ENCODE measurements at places on chromosomes 2 and 18.

DNA sequence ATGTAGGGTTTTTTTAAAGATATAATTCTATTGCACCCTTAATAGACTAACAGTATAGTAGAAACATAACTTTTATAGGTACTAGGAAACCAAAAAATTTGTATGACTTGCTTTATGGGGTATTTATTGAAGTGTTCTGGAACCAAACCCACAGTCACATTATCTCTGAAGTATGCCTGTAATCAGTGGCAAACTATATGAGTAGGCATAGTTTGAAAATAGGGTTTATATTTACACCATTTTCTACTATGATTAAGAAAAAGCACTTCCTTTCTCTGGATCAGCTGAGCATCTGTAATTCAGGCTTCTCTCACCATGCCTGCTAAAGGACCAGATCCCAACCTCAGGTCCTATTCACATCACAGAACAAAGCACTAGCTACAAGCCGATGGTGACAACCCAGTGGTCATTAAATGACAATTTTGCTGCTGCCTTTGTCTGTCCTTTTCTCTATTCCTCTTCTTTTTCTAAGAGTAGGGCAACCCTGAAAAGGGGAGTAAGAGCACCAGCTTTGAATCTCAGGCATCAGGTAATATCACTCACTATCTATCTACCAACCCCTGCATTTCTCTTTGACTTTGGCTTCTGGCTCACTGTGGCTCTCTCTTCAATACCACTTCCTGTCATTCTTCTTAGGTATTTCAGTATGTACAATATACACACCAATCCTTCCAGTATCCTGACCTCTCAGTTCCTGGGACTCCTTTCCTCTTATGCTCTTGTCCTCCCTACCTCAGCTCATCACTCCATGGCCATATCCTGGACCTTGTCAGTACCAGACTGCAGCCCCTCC lies 14.4 kb downstream of the NEMP2 start:
- no peak for DNase-seq

GRCh38 chr18:59446012-59446411 lies 86.9 kb upstream of the LMAN1 start:
- DNase-seq, result no peak

GRCh38 chr2:37526856-37527255 lies 144.6 kb downstream of the CDC42EP3 start:
- no peak for DNase-seq

DNA sequence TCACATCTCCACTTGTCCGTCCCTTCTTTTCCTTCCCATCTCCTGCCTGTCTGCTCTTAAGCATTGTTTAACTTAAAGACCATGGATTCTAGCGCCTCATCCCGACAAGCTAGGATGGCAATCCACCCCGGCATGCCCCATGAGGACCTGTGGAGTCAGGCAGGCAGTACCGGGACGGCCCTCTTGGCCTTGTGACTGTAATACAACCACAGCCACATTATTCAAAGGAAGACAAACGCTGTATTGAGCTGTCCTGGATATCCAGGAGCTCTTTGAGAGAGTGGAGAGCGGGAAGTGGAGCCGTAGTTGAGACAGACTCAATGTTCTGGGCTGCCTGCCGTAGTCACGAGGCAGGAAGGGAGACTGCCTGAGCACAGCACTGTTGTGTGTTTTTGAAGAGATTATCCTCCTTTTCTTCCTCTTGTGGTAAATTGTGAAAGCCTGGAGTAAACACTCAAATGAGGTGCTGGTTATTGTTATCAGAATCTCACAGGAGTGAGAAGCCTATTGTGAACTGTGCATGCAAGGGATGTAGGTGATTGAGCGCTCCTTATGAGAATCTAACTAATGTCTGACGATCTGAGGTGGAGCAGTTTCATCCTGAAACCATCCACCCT lies 929.8 kb upstream of the CNTNAP5 start:
- DNase-seq, result no peak

- DNase-seq, result no peak
These were observed 391.0 kb upstream of the LINC00305 start for GRCh38 chr18:64539847-64540246.

- no peak for DNase-seq
These were observed 41.6 kb downstream of the RBBP8 start for GRCh38 chr18:22974707-22975106.

DNA sequence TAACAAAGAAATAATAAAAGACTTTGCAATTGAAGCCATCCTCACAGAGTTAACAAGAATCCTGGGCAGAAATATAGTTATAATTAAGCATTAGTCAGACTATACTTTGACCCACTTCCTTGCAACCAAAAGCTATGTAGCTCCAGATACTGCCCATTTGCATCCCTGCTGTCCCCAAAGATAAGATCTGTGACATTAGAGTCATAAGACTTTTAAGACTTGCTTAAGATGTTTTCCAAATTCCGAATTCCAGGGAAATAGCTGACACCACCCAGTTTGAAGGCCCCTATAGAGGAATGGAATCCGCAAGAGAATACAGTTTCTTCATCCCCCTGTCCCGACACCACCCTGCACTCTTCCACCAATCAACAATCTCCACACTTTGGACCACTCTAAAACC lies 69.5 kb upstream of the TLK1 start:
- DNase-seq, result no peak

DNA sequence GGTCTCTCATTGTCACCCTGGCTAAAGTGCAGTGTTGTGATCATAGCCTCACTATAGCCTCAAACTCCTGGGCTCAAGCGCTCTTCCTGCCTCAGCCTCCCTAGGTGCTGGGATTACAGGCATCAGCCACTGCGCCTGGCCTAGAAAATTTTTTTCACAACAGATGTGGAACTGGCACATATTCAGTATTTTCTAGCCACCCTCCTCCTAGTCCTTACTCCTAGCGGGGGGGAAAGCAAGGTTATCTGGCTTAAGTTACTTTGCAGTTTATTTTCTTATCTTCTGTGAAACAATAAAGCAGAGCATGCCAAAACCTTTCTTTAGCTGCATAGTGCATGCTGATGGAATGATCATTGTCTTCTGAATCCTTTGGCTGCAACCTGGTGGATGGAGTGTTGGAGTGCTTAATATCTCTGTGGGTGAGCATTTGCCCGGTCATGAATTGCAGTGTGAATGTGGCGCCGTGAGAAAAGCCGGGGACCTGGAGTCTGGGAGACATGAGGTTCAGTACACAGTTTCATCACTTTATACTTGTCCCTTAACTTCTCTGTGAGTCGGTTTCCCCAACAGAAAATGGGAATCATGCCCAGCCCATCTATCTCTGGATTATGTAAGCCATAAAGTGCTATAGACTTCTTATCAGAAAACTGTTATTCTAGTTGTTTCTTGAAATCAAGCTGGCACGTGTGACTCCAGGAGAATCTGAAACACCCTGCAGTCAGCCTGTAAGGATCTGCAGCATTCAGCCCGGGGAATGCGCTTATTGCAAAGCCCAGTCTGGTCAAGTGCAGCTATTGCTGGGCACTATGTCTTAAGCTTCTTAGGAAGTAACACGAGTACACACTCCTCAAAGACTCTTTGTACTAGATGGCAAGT lies 38.2 kb upstream of the MAP3K20 start:
- DNase-seq, result no peak

GRCh38 chr2:235537587-235537986 lies 43.7 kb downstream of the AGAP1 start:
- DNase-seq, result no peak

GRCh38 chr18:63858456-63858855 lies 29.0 kb upstream of the SERPINB2 start:
- no peak for DNase-seq

DNA sequence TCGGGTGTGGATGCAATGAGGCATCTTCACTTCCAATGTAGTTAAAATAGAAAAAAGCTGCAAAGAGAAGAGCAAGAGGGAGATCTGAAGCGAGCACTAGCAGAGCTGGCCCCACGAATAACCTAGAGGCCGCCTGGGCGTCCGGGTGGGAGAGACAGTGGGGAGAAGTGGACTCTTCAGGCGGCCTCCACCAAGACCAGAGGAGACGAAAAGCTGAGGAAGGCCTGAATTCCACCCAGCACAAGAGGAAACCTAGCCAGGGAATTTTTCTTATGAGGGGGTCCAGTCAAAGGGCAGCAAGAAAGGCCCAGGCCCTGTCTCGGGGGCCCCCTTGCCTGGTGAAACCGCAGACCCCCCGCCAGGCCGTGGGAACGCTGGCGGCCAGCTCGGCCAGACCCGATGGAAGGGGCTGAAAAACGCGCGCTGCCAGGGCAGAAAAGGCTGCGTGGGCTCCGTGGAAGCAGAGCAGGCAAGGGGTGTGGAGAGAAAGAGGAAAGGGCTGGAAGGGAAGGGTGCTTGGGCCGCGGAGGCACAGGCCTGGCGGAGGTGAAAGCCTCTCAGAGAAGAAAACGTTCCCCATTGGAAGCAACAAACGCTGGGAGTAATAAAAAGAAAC lies 69.2 kb downstream of the KCTD1 start:
- no peak for DNase-seq

DNA sequence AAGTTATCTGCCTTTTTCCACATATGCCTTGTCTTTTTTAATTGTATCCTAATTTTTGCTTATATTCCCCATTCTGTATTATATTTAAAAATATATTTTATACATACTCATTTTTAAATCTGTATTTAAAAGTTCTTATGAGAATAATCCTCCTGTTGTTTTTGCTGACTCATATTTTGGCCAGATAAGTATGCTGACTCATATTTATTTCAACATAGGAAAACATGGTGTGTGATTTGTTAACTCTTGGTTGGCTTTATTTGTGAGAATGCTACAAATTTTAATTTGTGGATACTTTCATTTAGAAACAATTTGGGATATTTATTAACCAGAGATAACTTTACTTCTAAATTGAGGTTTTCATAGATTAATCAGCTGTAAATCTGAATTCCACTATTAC lies 587.7 kb downstream of the CPS1 start:
- DNase-seq, result no peak

- no peak for DNase-seq
These were observed 36.6 kb downstream of the BCL11A start for GRCh38 chr2:60516826-60517225.

GRCh38 chr2:161138429-161138828 lies 21.8 kb upstream of the TANK start:
- DNase-seq, result peak; percentile 43

DNA sequence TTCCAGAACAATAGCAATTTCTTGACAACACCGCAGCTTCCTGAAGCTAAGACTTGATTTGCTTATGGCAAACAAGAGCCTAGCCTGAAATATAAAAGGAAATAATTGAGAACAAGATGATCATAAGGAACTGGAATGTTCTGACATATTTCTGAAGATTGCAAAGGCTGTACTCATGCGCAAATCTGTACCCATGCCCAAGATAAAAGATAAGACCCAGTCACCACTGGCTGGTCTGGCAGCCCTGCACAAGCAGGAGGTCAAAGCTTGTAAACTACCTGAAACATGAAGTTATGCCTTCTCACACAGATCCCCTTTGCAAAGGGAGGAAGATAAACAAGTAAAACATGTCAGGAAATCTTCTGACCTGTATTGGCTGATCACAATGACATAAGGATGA lies 160.8 kb upstream of the GYPC start:
- DNase-seq, result no peak

DNA sequence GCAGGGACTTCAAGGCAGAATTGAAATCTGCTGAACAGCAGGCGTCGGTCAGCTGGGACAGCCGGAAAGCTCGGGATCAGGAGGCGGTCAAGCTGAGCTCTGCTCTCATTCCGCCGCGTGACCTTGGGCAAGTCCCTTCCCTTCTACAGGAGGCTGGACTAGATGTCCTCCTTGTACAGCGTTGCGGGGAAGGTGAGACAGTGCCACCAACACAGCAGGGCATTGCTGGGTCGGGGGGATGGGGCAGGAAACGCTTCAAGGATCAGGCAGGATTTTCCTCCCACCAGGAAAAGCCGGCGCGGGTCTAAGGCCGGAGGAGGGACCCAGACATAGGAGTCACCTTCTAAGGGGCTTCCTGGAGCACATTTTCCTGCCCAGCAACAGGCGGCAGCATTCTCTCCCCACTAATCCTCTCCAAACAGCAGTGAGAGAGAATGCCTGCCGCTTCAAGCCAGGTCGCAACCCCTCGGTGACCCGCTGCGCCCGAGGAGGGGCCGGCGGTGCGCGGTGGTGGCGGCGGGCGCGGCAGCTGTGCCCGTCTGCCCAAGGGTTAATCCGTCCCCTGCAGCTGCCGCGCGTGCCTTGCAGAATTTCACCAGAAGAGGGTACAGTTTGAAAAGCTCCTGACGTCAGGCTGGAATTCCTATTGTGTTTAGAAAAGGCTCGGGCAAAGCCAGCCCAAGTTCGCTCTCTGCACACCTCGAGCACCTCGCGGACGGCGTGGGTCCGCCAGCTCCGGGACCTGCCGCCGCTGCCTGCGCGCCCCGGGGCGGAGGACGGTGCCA lies at the start of gene KCNF1:
Gene KCNF1, plus strand, starts transcription at position 644 of the 785 bp plus-strand sequence. CDS start 493 bp downstream, outside the sequence.
- no peak for DNase-seq

GRCh38 chr2:219532378-219532649 lies 11.3 kb downstream of the CHPF start:
- no peak for DNase-seq

DNA sequence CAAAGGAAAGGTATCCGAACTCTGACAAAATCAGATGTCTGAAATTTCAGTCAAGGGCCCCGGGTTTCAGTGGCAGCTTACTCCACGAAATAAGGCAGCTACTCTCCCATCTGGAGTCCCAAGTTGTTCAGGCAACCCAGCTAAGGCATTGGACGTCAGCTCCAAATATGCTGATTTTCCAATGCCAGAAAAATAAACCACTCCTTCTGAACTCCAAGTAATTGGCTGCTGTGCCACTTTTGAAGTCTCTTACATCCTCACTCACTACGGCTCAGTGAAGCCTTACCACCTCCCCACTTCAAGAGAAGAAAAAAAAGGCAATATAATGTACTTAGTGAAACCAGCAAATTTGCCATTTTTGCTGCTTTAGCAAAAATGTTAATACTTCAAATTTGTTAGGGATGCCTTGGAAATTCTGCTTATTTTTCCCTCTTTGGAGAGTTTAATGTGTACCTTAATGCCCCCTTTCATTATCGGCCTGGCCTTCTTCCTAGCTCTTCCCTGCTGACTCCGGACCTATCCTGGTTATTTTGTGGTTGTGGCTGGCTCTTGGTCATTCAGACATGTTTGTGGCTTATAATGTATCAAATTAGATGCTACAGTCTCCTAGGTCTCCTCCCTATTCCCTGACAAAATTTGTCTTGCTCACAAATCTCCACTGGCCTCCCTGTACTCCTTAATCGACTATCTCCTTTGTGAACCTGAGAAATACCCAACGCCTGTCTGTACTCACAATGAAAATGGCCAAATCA lies 589.2 kb upstream of the ZEB2 start:
- DNase-seq, result no peak

Measured in activated CD4-positive, alpha-beta T cell treated with anti-CD3 and anti-CD28 coated beads, Interleukin-2, amount 50 U/mL, for 16 hours (primary cell).